ENCODE measurements at places on chromosomes 2 and 18.

- DNase-seq, result peak; percentile 68
These were observed 486 bp upstream of the GPR39 start for GRCh38 chr2:132415915-132416722.

DNA sequence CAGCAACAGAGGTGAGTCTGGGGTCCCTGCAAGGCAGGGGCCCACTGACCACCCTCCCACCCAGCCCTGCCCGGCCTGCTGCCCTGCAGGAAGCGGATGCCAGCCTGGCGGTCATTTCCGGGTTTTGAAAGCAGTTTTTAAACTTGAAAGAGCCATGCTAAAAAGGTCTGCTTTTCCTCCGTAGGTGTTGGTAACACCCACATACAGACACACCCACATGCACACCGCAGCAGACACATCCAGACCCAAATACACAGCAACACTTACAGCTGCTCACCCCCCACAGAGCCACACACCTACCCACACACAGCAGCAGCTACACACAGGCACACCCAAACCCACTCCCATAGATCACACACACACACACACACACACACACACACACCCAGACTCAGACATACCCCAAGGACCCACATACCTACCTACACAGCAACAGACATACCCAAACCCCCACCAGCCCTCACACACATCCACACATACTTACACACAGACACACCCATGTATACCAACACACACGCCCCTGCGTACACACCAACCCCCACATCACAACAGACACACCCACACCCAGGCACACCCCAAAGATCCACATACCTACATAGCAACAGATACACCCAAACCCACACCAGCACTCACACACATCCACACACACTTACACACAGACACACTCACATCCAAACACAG is 7.6 kb downstream of the ZFP36L2 start:
- no peak for DNase-seq

DNA sequence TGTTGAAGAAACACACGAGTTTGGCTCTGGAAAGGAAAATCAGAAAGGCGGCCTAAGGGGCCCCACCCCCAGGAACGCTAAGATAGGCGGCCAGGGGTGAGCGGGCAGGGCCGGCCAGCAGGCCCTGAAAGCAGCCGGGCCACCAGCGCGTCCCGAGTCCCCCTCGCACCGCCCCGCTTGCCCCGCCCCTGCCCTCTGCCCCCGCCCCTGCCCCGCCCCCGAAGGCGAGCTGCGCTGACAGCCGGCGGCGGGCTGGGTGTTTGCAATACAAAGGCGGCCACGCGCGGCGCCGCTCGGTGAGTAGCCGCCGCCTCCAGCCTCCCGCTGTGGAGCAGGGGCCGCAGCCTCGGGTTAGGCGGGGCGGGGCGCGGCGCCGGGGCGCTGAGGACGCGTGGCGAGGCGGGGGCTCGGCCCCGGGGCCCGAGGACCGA is at the start of gene LPIN1:
Gene LPIN1 (plus strand): TSS at position 257 of the 431 bp plus-strand sequence. CDS start 18,910 bp downstream, outside the sequence.
- peak; percentile 77 for DNase-seq

DNA sequence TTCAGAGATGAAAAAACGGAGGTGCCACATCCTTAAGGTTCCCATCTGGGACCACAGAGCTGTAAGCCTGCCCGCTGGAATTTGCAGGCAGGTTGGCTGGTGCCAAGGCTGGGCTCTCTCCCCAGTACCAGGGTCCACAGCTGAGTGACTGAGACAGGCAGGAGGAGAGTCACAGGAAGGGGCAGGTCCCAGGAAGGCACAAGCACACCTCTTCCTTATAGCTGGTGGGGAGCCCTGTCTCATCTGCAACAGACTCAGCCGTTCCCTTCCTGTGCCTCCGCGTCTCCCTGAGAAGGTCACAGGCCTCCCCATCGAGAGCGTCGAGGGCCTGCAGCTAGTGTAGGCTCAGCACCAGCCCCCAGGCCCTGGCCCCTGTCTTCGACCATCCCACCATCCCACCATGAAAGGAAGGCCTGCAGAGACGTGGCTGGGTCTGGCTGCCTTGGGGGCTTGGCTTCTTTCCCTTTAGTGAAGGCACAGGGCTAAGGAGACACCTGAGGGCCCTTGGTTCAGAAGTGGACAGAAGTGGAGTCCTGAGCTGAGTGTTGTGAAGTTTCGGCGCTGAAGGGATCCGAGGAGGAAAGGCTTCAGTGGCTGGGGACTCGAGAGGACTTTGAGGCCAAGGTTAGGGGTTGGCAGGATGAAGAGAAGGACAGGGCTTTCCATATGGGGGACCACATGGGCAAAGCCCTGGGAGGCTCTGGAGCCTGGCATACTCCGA is 26.8 kb downstream of the GLI2 start:
- DNase-seq, result no peak

DNA sequence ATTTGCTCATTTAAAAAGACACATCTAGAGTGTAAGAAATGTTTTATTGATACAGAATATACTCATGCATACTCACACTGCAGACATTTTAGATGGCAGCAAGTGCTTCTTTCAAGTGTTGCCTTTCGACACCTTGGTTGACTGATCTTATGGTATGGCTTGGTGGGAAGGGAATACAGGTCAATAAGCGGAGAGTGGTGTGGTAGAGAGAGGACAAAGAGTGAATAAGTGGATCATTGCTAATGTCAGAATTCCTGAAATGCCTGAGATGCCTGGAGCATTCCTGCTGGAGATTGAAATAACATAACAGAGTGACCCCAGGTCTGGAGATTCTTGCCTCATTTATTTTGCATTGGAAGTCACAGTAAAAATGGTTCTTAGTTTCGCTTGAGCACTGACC is 76.7 kb downstream of the RND3 start:
- DNase-seq, result no peak

- DNase-seq, result no peak
These were observed 93.1 kb downstream of the ARL4C start for GRCh38 chr2:234403751-234404150.

DNA sequence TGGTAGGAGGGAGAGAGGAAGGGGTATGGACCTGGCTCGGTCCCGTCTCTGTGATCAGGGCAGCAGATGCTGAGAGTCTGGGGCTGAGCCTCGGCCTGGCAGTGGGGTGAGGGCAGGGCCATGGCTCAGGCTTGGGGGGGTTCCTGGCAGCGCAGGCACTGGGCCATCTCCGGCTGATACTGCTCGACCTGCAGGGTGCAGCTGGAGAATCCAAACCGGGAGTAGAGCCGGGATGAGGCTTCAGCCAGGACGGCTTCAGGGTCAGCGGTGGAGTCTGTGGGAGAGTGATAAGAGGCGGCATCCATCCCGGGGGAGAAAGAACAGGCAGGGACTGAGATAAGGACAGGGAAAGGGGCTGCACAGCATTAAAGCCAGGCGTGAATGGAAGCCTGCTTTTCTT is 7.7 kb downstream of the SLC30A3 start:
- DNase-seq, result no peak

DNA sequence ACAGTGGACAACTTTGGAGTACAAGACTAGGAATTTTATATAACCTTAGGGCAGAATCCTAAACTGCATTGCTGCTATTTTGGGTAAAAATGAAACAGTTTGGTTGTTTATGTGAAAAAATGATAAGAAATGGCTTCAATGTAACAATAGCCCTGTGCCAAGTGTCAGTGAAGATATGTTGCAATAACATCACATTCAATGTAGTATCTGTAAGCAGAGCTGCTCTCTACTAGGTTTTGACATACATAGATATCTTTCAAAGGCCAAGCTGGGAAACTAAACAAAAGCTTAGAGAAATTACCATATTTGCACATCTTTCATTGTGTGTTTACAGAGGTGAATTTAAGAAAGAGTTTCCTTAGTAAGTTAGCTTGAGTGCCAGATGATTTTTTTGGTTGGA is 135.0 kb upstream of the DOK6 start:
- DNase-seq, result no peak

DNA sequence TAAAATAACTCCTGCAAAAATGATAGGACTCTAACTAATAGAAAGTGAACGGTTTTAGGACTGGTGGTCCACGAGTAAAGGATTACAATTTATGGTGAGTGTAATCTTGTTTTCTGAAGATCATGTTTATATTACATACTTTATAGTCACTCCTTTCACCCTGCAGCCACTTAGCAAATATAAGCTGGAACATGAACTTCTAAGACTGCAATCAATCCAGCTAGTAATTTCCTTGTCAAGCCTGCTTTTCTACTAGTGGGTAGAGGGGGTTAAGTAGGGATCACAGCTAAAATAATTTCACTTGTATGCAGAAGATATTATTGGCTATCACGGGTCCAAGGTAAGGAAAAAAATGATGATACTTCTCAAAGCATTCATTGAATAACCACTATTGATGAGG is 125.5 kb upstream of the NETO1 start:
- DNase-seq, result no peak

DNA sequence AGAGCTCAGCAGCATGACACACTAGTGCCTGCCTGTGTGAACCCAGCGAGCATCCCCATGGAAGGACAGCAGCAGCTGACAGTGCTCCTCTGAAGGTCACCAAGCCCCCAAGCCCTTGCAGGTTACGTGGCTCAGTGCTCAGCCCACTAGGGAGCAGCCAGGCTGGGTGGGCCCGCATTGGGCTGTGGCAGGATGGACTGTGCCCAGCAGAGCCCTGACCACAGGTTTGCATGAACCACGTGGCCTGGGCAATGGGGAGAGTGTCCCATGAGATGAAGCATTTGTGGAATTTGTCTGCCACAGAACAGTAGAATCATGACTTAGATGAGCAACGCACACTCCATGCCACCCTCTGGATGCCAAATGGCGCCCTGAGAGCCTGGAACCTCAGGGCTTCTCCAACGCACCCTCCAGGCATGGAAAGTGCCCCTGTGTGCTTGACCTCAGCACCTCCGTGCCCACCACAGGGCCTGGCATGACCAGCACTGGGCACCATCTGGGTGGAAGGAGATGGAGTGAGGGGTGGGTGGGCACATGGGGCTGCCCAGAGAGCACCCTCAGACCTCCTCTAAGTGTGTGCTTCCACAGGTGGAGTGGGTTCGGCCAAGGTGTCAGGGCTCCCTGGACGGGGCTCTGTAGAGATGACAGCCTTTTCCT is 216.1 kb upstream of the RAB6C start:
- no peak for DNase-seq

DNA sequence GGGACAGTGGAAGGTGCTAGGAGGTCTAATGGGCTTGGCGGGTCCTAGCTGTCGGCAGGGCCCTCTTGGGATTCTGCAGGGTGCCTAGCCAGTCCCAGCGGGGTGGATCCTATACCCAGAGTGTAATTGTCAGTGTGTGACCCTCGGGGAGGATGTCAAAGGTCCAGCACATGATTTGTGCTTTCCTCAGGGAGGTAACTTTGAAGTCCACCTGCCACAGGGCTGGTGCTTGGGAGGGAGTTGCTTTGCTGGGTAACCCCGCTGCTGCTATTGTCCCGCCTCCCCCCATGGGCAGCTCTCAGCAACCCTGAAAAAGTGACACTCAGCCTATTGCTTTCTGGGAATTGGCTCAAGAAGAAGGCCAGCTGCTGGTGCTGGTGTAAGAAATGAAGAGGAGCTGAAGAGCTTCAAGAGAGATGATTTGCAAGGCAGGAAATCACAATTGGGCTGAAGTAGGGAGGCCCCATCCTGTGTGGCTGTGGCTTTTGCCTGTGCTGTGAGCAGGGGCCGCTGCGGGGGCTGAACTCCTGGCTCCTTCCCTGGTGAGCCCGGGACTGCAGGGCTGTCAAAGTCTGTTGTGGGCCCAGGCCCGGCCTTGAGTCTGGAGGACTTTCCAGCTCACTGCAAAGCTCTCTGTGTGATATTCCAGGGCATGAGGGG is 36.4 kb downstream of the EMILIN2 start:
- DNase-seq, result no peak

DNA sequence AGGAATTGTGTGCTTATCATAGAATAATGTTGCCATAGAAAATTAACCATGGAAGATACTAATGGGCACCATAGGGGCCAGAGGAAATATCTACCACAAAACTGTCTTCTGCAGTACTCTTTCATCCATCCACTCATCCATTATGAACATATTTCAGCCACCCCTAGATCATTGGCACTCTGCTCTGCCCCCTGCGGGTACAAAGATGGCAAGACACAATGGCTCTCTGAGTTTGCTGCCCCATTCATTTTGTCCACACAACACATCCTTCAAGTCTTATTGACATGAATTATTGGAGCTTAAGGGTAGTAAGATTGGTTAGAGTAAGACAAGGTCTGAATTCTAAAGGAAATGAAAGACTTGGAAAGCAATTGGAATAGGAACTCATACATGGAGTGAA is 1224.7 kb upstream of the CELF4 start:
- no peak for DNase-seq

- DNase-seq, result no peak
These were observed 97.1 kb downstream of the INHBB start for GRCh38 chr2:120442923-120443571.

- no peak for DNase-seq
These were observed 2.6 kb upstream of the HOXD11 start for GRCh38 chr2:176104316-176105077.

GRCh38 chr2:217942731-217943335 is 60.0 kb downstream of the TNS1 start:
- DNase-seq, result no peak

GRCh38 chr2:43448011-43448821 is 147.6 kb downstream of the THADA start:
- no peak for DNase-seq

GRCh38 chr2:62604336-62604735 is 98.3 kb upstream of the TMEM17 start:
- no peak for DNase-seq

DNA sequence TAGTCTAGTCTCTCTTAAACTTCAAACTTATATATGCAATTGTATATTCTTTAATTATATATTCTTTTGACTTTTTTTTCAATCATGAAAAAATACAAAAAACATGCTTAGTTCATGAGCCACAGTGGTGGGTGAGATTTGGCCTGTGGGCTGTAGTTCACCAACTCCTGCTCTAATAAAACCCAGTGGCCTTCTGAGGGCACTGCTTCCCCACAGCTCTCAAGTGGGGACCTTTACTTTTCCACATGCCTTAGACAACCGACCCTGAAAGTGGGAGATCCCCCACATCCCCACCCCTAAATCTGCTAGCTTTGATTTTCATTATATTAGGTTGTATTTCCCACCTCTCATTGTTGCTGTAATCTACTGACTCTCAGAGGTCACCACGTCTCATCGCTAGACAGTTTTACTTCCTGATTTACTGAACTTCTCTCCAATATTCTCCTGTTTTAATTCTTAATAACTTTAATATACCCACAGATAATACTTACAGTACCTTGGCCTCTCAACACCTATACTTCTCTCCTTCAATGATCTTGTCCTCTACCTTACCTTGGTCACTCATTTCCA is 57.3 kb downstream of the ROCK1 start:
- DNase-seq, result no peak

- DNase-seq, result no peak
These were observed 60.1 kb downstream of the ATP8B1 start for GRCh38 chr18:57743008-57743407.

DNA sequence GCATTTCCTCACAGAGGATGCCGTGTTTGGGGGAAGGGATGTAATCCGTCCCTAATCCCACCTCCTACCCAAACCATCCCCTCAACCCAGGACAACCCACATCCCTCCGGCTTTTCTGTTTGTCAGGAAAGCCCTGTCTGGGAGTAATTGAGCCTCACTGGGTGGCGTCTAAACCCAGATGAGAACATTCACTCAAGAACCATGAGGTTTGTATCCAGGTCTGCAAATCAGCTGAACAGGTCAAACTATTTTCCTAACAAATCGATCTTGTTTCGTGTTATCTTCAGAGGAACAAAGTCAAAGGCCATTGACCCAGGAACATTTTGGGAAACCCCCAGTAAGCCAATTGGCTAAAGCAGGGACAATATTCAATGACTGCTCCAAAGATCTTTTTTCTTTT is 25.7 kb downstream of the CYP27C1 start:
- no peak for DNase-seq

- no peak for DNase-seq
These were observed 20.4 kb upstream of the PAPOLG start for GRCh38 chr2:60735496-60736250.

GRCh38 chr2:170999654-171000053 is 70.6 kb downstream of the GORASP2 start:
- no peak for DNase-seq

- no peak for DNase-seq
These were observed 6.1 kb upstream of the CASP8 start for GRCh38 chr2:201254081-201254730.
